ENCODE measurements at places on chromosomes 4 and X.

GRCh38 chr4:184807797-184808712, 17.7 kb downstream of the ACSL1 start:
- DNase-seq = peak; percentile 53

- DNase-seq = no peak
Observed at GRCh38 chrX:103776546-103776945, at the start of gene PLP1. Gene PLP1 (plus strand): TSS chrX:103776840. CDS start chrX:103776996, 156 bp downstream.

- no peak for DNase-seq
Observed at GRCh38 chr4:98950925-98951324, 22.0 kb upstream of the EIF4E start.

DNA sequence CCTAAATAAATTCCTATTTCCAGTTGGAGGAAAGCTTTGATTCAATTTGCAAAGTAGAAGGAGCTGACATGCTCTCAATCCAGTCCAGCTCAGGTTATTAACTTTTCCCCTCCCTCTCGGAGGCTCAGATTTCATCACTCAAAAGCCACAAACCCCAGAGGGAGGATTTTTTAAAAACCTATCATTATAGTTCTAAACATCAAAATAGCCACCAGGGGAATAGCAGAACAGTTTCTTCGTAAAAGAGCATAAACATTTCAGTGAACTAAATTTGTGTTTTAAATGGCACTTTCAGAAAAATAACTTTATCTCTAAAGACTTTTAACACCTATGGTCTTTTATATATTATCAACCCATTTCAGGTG, 8.8 kb downstream of the GPRIN3 start:
- no peak for DNase-seq

- DNase-seq = no peak
Observed at GRCh38 chr4:5478697-5479096, 229.7 kb downstream of the EVC2 start.

DNA sequence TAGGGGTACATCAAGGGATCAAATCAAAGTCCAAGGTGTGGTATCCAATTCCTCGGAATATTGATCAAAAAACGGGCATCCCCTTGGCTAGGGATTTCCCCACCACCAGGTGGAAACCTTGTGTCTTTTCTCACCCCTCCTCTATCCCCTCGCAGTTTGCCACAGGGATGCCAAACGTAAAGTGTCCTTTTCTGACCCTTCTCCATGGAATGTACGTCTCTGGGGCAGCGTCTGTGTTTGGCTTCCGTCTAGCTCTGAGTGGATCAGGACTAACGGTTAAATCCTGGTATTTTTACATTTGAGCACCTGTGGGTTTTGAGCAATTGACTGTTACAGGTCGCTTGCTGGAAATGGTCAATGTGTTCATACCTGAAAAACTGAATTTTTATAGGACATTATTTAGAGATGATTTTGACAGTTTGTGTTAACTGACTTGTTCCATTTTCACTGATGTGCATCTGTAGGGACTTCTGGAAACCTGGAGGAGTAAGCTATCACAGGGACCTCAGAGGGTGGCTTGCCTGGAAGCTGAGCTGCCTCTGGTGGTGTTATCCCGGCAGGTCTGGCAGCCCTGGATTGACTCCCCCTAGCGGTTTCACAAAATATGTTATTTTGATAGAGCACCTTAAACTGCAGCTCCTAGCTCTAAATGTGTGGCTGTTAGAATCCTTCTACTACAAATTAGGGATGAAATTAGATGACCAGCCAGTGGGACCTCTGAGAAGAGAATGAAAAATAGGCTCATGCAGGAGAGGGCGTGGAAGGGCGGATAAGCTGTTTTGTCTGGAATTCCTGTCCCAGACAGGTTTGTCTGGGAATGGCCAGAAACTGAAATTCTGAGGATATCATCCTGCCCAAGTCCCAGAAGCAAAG, 8.8 kb upstream of the MGST2 start:
- DNase-seq = peak; percentile 77

GRCh38 chrX:130055103-130055502, 55.2 kb downstream of the ELF4 start:
- peak; percentile 57 for DNase-seq

GRCh38 chr4:81990898-81991297, 382.9 kb downstream of the HNRNPD start:
- no peak for DNase-seq

DNA sequence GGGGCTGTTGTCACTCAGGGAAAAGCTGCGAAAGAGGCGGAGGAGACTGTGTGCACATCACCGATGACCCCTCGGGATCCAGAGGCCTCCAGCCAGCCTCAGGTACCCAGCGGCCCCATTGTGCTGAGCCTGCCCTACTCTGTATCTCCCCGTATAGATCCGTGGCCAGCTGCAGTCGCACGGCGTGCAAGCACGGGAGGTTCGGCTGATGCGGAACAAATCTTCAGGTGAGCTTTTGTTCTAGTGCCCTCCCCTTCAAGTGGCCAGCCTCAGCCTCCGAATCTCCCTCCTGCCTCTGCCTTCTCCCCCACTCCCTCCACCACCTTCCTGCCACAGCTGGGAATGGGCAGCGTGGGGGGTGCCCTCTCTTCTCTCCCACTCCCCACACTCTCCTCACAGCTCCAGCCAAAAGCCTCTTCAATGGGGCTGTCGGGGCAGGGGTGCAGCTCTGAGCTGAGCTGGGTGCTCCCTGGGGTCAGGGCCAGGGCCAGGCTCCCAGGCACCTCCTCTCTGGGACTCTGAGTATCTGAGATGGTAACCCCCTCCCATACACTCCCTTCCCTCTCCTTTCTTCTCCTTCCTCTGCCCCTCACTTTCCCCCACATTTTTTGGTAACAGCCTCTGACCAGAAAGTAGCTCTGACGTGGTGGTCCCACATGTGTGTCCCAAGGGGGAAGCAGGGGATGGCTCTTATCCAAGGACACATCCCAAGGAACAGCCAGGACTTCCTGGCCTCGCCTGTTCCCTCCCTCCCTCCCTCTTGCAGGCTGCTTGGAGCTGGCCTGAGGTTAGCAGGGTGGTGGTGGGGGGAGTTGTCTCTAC, 20.4 kb upstream of the UBA1 start:
- DNase-seq = no peak

GRCh38 chr4:169315530-169316343, 45.0 kb upstream of the SH3RF1 start:
- DNase-seq = peak; percentile 71

GRCh38 chr4:150402871-150403272, 179.1 kb upstream of the MAB21L2 start:
- DNase-seq = no peak

GRCh38 chrX:16946361-16946964, at the start of gene REPS2:
Gene REPS2 (plus strand): TSS chrX:16946658. CDS start chrX:16946862, 204 bp downstream.
- DNase-seq = peak; percentile 52

- DNase-seq = no peak
Observed at GRCh38 chrX:47230136-47230868, 2.5 kb upstream of the USP11 start.

- DNase-seq = no peak
Observed at GRCh38 chr4:52915191-52915590, 53.1 kb downstream of the RASL11B start.

GRCh38 chr4:169438057-169438480, 167.3 kb upstream of the SH3RF1 start:
- DNase-seq = no peak

DNA sequence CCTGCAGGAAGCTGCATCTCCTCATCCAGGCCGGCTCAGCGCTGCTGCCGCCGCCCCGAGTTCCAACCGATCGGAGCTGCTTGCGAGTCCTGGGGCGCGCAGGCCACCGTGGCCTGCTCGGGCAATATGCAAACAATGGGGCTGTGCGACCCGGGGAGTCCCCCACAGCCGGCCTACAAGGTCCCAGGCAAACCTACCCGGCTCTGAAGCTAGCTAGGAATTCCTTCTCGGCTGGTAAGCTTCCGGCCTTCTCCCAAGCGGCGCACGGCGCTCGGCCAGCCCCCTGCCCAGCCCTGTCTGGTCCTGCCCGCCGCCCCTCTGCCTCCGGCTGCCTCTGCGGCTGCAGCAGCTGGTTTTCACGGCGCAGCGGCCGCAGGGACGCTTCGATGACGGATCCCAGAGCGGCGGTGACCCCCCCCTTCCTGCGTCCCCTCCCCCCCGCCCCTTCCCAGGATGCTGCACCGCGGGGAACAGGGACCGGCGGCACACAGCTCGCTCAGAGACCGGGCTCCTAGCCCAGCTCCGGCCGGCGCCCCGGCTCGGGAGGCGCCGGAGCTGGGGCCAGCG, 59.4 kb downstream of the TSC22D3 start:
- peak; percentile 31 for DNase-seq

DNA sequence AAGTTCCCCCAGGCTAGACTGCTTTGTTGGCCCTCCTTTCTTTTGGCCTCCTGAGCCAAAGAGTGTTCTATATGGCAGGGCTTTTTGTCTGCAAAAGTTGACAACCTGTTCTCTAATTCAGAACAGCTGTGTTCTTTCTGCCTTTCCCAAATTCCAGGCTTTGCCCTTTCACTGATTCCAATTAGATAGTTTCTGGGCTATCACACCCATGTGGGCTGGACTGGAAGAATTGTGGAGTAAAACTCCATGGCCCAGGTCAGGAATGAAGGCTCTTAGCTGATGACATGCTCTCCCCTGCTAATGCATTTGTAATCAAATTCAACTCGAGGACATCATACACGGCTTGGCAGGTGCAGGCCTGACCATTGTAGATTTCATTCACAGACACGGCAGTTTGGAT, 19.4 kb downstream of the BMP3 start:
- DNase-seq = no peak

DNA sequence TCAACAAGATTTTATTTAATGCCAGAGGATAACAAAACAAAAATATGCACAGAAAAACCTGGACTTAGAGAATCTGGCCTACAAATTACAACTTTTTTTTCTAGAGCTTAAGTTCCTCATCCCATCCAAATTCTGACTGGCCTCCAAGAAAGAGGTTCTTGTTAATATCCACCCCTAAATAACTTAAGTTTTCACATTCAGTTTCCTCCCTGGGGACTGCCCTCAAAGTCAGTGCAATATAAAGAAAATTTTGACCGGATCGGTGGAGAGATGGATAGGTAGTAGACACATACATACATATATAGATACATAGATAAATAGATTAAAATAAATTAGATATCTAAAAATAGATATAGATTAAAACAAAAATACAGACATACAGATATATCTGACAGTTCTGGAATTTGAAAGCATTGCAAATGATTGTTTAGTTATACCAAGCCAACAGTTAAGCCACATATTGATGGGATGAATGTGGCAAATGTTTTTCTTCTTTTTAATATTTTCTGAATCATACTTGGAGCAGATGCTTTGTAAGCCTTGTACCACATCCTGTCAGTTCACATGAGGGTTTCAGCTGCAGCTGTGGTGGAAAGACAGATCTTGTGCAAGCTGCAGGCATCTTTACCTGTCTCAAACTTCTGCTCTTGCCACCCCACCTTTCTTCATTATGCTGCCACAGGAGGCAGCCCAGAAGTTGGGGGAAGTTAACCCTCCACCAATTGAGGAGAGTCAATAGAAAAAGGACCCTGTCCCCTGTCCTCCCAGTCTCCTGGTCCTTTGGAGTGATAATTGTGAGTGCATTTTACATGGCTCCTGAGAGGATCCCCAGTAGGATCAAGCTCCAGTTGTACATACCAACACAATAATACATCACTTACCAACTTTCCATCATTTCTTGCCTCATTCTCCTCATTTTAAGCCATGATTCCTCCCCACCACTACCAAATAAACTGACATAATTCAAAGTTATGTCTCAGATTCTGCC, 58.5 kb upstream of the PRDM8 start:
- DNase-seq = peak; percentile 70

DNA sequence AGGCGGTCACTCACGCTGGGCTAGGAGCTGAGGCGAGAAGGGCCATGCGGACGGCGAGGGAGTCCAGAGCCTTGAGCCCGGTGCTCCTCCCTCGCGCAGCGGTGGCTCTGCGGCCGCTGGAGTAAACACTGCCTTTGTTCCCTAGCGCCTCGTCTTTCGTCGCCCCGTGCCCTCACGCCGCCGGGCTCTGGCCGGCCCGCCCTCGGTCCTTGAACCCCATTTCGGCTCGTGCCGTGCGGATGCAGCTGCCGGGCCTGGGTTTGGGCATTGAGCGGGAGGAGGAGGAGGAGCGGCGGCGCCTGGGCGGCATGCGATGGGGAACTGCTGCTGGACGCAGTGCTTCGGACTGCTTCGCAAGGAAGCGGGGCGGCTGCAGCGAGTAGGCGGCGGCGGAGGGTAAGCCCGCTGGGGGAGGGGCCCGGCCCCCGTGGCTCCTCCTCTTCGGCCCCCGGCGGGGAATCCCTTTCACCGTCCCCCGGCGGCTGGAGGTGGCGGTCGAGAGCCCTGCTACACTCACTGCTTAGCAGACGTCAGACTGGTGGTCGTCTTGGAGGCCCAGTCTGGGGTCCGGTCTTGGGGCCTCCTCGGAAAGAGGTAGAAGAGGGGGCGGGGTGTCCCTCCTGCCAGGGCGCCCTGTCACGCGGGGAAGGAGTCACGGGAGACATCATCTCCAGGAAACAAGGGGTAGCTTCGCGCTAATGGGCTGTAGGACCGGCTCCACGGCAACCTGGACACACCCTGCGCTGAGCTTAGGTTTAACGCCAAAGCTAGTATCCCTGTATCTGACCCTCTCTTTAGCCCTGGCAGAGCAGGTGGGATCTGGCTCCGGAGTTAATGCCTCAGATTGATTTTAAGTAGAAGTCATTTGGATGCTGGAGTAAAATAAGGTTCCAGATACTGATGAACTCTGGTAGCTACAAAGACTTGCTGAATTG, at the start of gene AP1AR:
Gene AP1AR, plus strand, starts transcription at position 9 of the 935 bp plus-strand sequence. Its CDS starts 305 bp downstream, at position 314.
- peak; percentile 80 for DNase-seq

DNA sequence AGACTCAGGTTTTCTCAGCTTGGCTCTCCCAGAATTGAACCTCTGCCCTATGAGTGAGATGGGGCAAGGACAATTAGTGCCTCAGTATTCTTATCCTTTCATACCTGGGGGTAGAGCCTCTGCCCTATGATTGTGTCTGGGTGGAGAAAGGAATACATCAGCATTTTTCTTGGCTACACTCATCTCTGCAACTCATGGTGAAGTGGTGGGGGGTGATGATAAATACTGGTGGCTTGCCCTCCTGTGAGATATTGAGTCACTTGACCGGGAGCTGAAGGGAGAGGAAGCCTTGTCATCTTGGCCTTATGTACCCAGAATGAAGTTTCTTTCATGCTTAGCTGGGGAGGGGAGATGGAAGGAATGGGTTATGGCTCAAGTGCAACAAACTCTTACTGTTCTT, 71.3 kb upstream of the ENOX2 start:
- DNase-seq = peak; percentile 13

GRCh38 chrX:2552621-2553201, 51.9 kb upstream of the DHRSX start:
- peak; percentile 81 for DNase-seq

DNA sequence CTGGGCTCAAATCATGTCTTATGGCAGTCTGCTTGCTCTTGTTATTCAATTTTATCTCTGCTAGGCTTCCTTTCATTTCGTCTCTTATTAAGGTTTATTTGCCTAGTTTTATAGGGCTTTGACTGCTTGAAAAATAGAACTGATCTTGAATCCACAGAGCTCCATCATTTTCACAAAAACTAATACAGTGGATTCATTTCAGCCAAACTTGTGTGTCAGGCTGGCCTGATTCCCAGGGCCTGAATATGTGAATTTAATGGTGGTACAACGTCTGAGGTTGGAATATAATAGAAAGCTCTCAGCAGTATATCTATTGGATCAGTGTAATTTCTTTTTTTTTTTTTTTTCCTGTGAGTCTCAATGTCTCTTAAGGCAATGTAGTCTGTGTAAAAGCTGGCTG, 123.3 kb downstream of the POU4F2 start:
- DNase-seq = no peak

- no peak for DNase-seq
Observed at GRCh38 chr4:189822326-189822725, 118.3 kb upstream of the FRG1 start.

- DNase-seq = no peak
Observed at GRCh38 chr4:104743215-104743653, 248.5 kb upstream of the CXXC4 start.
